ENCODE measurements at places on chromosomes 11 and 22. TPM values are rescaled to one million over a fixed set of nuclear protein-coding genes. Genes with fewer than 3 reads are reported as not detected.

Gene ART1
- total RNA-seq = 2.1 TPM

Gene TMEM45B
- total RNA-seq = not detected

Gene DGAT2
- 19.3 TPM for total RNA-seq

Gene KCNC1
- under 0.01 TPM for total RNA-seq
